ENCODE measurements at places on chromosomes 4 and X.

- H3K27ac ChIP-seq = peak overlapping the region; percentile 79
- H3K4me1 ChIP-seq = peaks cover 52% of the 10 kb centered on the region
- peak overlapping the region; percentile 77 for H3K4me3 ChIP-seq
Measured at GRCh38 chr4:158809611-158810486, 41.0 kb downstream of the FNIP2 start.

DNA sequence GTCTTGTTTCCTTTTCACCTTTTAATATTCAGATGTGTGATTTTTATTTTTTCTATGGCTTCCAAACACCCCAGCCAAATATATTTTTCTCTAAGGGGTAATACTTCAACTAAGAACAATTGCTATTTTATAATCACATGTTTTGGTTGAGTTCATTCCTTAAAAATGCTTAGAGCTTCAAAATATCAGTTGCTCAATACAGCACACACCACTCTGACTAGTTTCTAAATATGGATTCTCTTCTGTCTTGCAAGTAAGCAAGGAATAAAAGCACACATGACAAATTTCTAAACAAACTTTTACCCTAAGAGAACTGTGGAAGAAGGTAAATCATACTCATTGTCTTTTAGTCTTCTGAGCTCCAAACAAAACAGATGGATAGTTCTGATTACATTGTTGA lies 27.2 kb downstream of the ANTXR2 start:
- no peak for DNase-seq
- no peak overlapping the region for H3K4me3 ChIP-seq
- H3K36me3 ChIP-seq = peaks cover 12% of the 10 kb centered on the region
- H3K27ac ChIP-seq = no peak overlapping the region
- no peaks in the 10 kb centered on the region for H3K27me3 ChIP-seq

- no peak for DNase-seq
- no peaks in the 10 kb centered on the region for H3K4me1 ChIP-seq
- H3K36me3 ChIP-seq = peaks cover 4% of the 10 kb centered on the region
- H3K4me3 ChIP-seq = no peak overlapping the region
- H3K27ac ChIP-seq = no peak overlapping the region
Measured at GRCh38 chrX:2677764-2678163, 13.3 kb upstream of the CD99 start.

DNA sequence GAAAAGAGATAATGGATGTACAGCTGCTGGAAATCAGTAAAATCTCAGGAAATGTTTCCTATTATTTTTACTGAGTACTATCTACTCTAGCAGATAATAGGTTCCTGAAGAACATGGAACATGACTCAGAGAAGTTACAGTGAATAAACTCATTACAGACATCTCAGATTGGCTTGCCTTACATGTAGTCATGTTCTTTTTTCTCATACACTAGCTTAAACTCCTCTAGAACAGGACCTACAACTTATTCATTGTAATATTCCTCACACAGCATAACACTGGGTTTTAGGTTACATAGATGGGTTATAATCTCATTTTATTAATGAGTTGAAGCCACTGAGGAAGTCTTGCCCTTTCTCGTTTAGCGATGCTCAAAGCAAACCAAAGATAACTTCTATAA lies 86.9 kb upstream of the BMP2K start:
- H3K36me3 ChIP-seq = no peaks in the 10 kb centered on the region
- H3K4me1 ChIP-seq = no peaks in the 10 kb centered on the region
- H3K27ac ChIP-seq = no peak overlapping the region
- no peaks in the 10 kb centered on the region for H3K27me3 ChIP-seq
- H3K4me3 ChIP-seq = no peak overlapping the region

DNA sequence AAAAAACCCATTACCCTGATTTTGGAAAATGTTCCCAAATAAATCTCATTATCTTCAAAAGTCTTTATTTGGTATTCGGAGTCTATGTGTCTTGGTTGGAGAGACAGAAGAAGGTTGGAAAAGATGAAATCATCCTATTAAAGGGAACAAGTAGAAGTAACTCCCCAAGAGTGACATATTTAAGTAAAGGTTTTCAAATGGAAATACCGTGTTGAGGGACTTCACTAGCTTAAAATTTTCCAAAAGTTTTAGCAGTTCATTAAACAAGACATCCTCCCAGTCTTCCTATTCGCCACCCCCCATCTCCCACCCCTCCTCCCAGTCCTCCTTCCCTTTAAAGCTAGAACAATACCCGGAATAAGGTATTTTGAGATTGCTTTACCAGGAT lies 62.7 kb upstream of the CCDC160 start:
- peaks cover 13% of the 10 kb centered on the region for H3K27me3 ChIP-seq
- no peak for DNase-seq
- peaks cover 16% of the 10 kb centered on the region for H3K4me1 ChIP-seq
- peak overlapping the region; percentile 95 for H3K4me3 ChIP-seq
- H3K27ac ChIP-seq = no peak overlapping the region

DNA sequence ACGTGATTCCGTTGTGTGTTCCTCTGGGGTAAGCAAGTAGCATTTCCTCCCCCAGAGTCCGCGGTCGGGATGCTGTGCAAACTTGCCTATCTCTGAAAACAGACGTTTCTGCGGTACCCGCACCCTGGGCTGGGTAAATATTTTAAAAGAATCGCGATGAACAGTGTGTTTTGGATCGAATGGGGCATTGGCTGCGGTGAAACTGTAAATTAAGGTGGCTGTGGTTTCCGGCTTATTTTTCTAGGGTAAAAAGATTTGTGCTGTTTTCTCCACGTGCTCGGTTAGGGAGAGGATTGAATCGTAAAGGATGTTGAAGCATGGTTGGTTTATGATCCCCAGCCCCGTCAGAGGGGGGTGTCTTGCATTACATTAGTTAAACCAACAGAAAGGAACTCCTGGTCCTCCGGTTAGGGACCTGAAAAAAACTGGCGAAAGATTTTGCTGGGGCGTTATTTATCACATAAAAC lies 1.2 kb downstream of the HHIP start:
- H3K4me3 ChIP-seq = peak overlapping the region; percentile 93
- peak; percentile 18 for DNase-seq
- H3K27me3 ChIP-seq = peaks cover 14% of the 10 kb centered on the region
- peaks cover 33% of the 10 kb centered on the region for H3K4me1 ChIP-seq

GRCh38 chr4:77354550-77354949 lies 197.5 kb downstream of the CCNG2 start:
- H3K36me3 ChIP-seq = no peaks in the 10 kb centered on the region
- H3K27me3 ChIP-seq = no peaks in the 10 kb centered on the region
- DNase-seq = no peak
- H3K4me1 ChIP-seq = no peaks in the 10 kb centered on the region

GRCh38 chr4:78299565-78299972 lies 242.4 kb downstream of the FRAS1 start:
- H3K36me3 ChIP-seq = no peaks in the 10 kb centered on the region
- DNase-seq = no peak
- H3K4me1 ChIP-seq = no peaks in the 10 kb centered on the region

- H3K36me3 ChIP-seq = no peaks in the 10 kb centered on the region
- no peak for DNase-seq
- H3K27me3 ChIP-seq = peaks cover 2% of the 10 kb centered on the region
Measured at GRCh38 chr4:172207258-172207657, 394.1 kb downstream of the GALNTL6 start.

DNA sequence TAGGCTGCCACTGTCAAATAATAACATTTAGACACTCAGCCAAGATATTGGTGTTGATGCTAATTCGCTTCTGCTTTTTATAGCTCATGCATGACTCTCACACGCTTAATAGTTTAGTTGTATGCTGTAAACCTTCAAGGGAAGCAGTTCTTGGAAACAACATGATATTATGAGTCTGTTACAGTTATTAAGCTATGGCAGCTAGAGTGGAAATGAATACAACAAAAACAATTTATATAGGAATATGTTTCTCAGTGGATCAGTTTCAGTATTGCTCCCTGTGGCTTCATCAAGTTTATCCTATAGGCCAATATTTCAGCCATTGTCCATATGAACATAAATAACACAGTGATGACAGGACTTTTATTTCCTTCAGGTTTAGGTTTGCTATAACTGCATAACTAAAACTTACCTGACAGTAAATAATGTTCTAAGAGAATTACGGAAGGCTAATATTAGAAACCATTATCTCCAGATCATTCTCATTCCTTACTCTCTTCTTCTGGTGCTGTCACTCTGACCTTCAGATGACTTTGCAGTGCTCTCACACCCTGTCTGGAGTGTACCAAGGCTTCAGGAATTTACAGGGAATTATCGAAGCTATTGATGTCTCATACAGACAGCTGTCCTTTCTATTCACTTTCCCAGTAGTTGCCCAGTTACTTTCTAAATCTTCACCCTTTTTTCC lies 555.0 kb downstream of the ANKRD50 start:
- no peak overlapping the region for H3K4me3 ChIP-seq
- no peak overlapping the region for H3K27ac ChIP-seq
- H3K4me1 ChIP-seq = no peaks in the 10 kb centered on the region

- no peaks in the 10 kb centered on the region for H3K27me3 ChIP-seq
- H3K4me1 ChIP-seq = no peaks in the 10 kb centered on the region
- no peaks in the 10 kb centered on the region for H3K36me3 ChIP-seq
Measured at GRCh38 chr4:38572793-38573192, 91.2 kb upstream of the KLF3 start.
